HAP-1 (cell line): ENCODE measurements at places on chromosomes 6 and 20.

DNA sequence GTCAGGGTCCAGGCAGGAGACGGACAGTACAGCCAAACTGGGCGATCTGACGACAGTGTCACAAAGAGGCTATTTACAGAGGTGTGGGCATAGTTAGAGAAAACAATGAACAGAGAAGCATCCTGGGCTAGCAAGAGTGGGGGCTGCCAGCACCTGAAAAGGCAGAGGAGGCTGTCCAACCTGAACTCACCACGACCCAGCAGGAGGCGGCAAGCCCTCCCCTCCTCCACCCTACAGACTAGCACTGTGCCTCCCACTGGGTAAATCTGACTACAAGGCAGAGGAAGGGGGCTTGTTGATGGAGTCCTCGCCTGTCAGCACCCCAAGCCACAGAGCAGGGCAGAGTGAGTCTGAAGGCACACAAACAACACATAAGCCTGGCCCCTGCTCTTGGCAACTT is 52.8 kb upstream of the CDYL start:
- DNase-seq = no peak

GRCh38 chr20:38725148-38725901 is 1.0 kb downstream of the SLC32A1 start:
- DNase-seq = no peak

DNA sequence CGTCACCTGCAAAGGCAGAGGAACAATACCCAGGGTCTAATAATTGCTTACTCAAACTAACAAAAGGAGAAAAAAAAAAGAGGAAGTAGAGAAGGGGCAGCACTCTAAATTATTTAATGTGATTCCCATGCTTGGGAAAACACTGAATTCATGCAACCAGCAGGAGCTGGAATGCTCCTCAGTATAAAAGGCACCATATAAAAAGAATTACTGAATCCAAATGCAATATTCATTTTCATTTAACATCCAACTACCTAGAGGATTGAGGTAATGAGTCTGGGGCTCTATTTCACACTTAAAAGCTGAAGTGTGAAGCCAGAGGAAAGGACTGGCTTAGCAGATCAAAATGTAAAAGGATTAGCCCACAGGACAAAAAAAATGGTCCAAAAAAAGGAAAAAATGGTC is 8.7 kb downstream of the B4GALT5 start:
- no peak for DNase-seq

DNA sequence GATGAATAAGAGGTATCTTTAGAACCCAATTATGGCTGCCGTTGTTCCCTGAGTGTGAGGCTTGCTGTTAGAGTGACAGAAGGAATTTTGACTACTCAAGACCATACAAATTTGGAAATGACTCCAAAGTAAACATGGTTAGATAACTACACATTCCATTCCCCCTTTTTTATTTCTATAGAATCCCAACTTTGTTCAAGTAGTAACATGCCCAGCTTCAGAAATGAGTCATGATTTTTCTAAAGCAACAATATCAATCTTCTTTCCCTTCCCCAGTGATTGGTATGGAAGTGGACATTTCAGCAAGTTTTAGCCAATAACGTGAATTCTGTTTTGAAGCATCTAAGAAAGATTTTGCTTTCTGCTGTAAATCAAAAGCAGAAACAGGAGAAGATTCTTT is 37.8 kb downstream of the HCRTR2 start:
- DNase-seq = no peak

GRCh38 chr6:46528961-46529750 is 37.9 kb upstream of the RCAN2 start:
- no peak for DNase-seq

DNA sequence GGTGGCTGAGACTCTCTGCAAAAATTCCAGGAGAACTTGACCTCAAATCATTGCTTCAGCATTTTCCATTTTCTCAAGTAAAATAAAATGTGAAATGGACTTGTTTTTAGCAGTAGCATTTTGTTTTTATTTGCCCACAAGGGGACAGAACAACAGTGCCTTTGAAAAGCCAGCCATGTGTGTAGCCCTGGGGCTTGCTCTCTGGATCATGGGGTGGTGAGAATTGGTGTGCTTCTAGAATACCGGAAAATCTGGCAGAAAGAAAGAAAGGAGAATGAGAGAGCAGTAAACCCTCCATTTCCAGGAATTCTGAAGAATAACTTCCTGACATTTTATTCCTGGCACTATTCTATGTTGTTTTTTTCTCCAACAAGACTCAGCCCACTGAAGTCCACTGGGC is 254.7 kb upstream of the MOCS1 start:
- no peak for DNase-seq

DNA sequence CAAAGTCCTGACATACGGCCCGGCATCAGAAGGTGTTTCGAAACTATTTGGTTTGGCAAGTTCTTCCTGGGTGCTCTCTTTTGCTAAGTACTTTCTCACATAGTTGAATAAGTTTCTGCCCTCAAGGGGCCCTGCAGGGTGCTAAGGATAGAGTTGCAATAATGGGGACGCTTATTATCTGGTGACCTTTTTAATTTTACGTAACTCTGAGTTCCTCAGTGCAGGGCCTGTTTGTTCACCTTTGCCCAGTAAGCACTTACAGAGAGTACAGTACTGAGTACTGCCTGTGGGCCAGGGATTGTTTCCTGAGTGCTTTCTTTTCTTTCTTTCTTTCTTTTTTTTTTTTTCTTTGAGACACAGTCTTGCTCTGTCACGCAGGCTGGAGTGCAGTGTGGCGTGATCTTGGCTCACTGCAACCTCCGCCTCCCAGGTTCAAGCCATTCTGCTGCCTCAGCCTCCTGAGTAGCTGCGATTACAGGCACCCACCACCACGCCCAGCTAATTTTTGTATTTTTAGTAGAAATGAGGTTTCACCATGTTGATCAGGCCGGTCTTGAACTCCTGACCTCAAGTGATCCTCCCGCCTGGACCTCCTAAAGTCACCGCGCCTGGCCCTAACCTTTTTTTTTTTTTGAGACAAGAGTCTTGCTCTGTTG is 4.5 kb upstream of the PXMP4 start:
- DNase-seq = no peak
